Kidney epithelial cell (primary cell): ENCODE measurements at places on chromosomes 4 and X. TPM values are rescaled to one million over a fixed set of nuclear protein-coding genes. Genes with fewer than 3 reads are reported as not detected.

DNA sequence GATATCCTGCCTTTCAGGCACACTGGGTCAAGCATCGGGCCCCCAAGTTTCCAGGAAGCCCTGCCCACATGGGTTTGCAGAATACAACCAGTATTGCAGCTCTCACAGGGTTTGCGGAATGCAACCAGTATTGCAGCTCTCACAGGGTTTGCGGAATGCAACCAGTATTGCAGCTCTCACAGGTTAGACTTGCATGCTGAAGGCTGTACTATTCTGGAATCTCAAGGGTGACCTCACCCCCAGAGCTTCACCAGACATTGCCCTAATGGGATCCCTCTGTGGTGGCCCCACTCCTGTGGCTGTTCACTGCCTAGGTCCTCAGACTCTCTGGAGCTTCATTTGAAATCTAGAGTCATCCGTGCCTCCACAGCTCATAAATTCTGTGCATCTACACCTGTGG lies 640.7 kb upstream of the ATOH1 start:
- no peak for DNase-seq

The HEPH gene
- total RNA-seq = 8.1 TPM in 2 replicates

The TMEM150C gene
- total RNA-seq = 4.9 and 5.3 TPM in 2 replicates

The QRFPR gene
- 0.17 TPM in 1 of 2 replicates, not detected in the other for total RNA-seq

DNA sequence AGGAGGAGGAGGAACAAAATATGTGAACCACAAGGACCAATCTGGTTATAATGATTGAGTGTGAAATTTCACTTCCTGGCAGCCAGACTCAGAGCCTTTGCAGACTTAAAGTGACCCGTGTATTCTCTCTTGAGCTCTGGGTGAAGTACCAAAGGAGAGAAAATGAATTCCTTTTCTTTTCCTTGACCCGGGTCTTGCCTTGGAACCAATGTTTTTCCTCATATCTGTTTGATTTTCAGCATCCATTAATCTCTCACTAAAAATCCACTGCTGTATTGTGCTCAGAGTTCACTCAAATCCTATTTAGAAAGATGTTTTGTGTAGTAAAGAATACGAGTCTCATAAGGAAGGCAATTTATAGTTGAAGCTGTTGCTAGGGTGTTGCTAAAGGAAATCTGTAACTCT lies 78.3 kb upstream of the C1QTNF7 start:
- DNase-seq = no peak

GRCh38 chr4:17490575-17491059 lies 21.3 kb downstream of the QDPR start:
- no peak for DNase-seq

The PITX2 gene
- total RNA-seq = 0.29 and 1.3 TPM in 2 replicates

GRCh38 chr4:71765350-71765749 lies 18.5 kb downstream of the GC start:
- DNase-seq = peak; percentile 78

The MEPE gene
- total RNA-seq = not detected in 2 replicates

GRCh38 chr4:141713771-141714445 lies 77.5 kb downstream of the IL15 start:
- DNase-seq = peak; percentile 65

DNA sequence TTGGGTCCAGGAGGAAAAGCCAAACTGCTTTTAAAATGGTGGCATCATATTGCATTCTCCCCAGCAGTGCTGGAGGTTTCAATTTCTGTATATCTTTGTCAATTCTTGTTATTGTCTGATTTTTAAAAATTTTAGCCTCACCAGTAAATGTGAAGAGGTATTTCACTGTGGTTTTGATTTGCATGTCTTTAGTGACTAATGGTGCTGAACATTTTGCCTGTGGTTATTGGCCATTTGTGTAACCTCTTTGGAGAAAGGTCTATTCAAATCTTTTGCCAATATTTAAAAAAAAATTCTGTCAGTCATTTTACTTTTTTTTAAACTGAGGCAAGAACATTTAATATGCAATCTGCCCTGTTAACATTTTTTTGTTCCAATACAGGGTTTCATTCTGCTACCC lies 322.1 kb downstream of the TLL1 start:
- DNase-seq = no peak

The HSD17B13 gene
- 0.04 and 0.14 TPM in 2 replicates for total RNA-seq

- no peak for DNase-seq
These were observed 58.6 kb upstream of the PAGE5 start for GRCh38 chrX:55161581-55161980.

The PRPS1 gene
- total RNA-seq = 12.5 and 22.4 TPM in 2 replicates

DNA sequence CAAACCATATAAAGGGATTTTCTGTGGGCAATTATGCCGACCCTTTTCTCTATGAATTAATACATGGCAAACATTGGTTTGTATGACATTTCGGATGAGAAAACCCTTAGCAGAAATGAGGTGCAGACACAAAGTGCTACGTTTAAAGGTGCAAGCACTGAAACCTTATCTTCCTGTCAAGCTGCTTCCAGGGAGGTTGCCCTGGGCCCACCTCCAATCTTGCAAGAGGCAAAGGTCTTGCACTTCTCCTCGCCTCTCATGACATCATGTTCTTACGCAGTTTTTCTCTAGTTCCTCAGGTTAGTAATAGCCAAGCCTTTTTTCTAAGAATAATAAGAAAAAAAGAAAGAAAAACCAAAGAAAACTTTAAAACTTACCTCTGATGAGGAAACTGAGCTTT lies 220.1 kb downstream of the DHX15 start:
- no peak for DNase-seq

GRCh38 chr4:32697281-32697814 lies 1977.2 kb downstream of the PCDH7 start:
- no peak for DNase-seq

- DNase-seq = no peak
These were observed 20.2 kb upstream of the SETD7 start for GRCh38 chr4:139576219-139576618.

The CCKAR gene
- total RNA-seq = 0.04 TPM in 1 of 2 replicates, not detected in the other

The GAGE1 gene
- total RNA-seq = not detected in 2 replicates

DNA sequence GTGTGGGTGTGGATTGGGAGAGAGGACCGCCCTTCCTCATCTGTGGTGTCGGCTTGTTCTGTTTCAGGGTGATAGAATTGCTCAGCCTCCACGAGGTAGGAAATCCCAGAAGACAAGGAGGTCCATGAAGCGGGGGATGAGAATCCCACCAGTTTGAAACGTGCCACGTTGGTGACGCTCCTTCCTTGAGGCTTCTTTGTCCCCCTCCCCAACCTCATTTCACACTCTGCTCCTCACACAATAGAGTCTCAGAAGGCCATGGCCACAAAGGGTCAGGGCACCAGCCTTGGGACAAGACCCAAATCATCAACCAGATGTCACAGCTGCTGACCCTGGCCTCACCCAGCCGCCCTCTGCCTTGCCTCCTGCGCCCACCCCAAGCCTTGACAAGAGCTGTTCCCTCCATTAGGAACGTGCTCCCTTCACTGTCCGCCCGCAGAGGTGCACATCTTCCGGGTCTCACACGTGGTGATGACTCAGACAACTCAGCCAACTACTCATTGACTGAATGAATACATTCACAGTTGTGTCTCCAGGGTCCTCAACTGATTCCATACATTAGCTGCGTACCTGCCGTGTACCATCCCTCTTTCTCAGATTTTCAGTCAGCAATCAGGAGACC lies 18.3 kb downstream of the BLOC1S4 start:
- DNase-seq = no peak

The PLS3 gene
- total RNA-seq = 79.6 and 81.2 TPM in 2 replicates

DNA sequence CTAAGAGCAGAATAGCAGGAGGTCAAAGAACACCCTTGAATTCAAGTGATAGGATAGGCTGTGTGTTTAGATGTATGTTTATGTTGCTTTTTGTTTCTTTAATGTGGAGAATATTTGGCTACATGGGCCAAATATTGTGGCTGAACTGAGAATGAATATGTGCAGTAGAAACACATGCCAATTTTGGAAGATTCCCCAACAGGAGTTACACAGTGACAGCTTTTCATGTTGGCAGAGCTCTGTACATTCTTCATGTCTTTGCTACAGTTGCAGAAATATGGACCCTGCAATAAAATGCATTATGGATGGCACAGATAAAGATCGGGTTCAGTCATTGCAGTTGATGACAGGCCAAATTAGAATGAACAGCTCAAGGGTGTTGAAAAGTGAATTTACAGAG lies 82.8 kb upstream of the SLC4A4 start:
- no peak for DNase-seq

DNA sequence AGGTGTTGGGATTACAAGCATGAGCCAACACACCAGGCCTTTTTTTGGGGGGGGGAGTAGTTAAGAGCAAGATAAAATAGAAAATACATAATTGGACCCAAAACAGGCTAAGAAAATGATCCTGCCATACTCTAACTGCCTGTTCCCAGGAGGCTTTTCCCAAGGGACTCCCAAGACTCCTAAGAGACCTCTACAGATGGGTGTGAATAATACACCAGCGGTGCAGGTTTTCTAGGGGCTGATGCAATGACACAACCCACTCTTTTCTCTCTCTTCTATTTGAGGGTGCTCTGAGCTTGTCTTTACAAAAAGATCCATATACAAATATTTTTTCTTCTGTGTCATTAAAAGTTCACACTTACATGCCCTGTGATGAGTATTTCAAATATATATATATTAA lies 116.9 kb downstream of the RASL11B start:
- DNase-seq = no peak

- DNase-seq = no peak
These were observed 1034.8 kb downstream of the DMD start for GRCh38 chrX:32176510-32176909.

The GLRA3 gene
- total RNA-seq = not detected in 2 replicates

The FAM236A gene
- not detected in 2 replicates for total RNA-seq

The TMEM47 gene
- total RNA-seq = 5.3 and 7.2 TPM in 2 replicates

DNA sequence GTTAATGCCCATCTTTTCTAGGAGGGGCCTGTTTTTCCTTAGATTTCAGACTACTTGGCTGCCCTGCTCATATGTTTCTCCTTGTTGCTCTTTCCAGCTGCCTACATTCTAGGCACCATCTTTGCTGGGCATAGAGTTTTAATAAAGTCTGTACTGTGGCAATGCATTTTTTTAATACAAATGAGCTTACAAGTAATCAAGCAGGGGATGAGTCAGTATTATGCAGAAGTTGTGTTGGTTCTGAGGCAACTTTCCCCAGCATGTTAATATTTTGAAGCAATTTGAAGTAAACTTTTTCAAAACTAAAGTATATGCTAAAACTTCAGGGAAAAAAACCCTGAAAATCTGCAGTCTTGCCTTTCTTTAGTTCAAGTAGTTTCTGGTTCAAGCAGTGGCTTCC lies 372.0 kb upstream of the GATB start:
- no peak for DNase-seq

The SLC2A9 gene
- 2.3 and 3.6 TPM in 2 replicates for total RNA-seq

GRCh38 chrX:118839334-118839958 lies 15.8 kb downstream of the ZCCHC12 start:
- no peak for DNase-seq

- DNase-seq = no peak
These were observed 260.6 kb upstream of the DIAPH2 start for GRCh38 chrX:96424007-96424406.

The NMU gene
- total RNA-seq = 0.55 and 0.71 TPM in 2 replicates

GRCh38 chr4:70660106-70660505 lies 6.2 kb downstream of the JCHAIN start:
- DNase-seq = no peak

GRCh38 chr4:151671541-151672059 lies 89.2 kb downstream of the GATB start:
- DNase-seq = no peak

DNA sequence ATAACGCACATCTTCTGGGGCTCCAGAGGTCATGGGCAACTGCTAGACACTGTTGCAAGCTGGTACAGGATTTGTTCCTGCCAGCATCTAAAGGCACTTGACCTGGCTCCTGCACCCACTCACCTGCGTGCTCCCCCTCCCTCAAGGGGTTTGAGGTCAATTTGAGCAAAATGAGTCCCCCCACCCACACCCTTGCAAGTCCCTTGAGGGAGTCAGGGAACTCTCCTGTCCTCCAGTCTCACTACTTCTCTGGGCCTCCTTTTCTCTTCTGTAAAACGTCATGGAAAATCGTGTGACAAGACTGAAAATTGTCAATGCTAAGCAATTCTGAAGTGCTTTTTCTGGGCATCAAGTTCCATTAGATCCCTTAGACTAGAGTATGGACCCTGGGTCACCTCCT lies 39.9 kb upstream of the PGK1 start:
- DNase-seq = no peak

DNA sequence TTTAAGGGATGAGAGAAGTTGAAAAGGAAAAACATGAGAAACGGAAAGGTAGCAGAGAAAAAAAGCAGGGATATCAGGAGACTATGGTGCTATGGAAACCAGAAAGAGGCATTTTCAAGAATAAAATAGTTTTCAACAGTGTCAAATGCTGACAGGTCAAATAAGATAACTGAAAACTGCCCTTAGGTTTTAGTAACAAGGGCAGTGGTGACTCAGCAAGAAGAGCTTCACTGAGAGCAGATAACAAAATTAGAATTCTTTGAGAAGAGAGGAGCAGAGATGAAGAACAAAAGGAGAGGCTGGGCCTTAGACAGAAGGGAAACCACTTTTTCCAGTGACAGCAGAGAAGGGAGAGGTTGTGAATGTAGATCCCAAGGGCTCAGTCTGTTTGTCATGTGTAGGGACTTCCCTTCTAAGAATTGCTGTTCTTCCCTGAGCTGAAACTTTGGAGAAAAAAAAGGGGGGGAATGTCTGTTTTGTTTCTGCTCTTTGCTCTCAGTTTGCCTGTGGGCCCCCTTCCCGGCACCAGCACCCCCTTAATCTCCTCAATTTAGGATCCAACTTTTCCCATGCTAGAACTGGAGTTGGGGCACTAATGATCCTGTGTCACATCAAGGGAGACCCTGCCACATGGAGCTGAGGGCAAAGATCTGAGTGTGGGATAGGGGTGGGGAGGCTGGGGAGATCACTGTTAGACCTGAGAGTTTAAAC lies 26.8 kb upstream of the MAGEA10 start:
- DNase-seq = no peak

The SERPINA7 gene
- total RNA-seq = not detected in 2 replicates

DNA sequence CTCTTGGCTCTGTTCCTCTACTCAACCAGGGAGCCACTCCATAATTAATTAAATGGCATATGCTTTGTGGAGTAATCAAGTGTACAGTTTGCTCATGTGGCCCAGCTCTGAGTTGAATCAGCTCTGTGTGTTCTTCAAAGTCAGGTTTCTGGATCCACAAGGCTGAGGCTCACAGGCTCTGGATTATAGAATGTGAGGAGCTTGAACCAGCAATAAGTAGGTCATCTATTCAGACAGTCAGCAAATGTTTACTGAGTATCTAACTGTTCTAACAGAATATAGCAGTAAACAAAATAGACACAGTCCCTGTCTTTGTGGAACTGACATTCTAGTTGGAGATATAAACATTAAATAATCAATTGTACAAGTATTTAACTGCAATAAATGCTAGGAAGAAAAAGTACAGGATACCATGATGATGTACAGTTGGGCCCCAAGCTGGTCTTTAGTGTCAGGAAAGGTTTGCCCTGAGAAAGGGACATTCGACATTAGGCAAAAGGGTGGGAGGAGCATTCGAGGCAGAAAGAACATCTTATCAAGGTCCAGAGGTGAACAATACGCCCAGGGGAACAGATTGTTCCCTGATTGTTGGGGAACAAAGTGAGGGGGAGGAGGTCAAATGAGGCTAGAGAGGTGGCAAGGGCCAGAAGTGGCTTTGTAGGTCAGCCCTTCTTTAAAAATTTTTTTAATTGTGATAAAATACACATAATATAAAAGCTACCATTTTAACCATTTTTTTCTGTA lies 20.5 kb upstream of the TSR2 start:
- DNase-seq = no peak

The OPHN1 gene
- 3.1 and 6.9 TPM in 2 replicates for total RNA-seq
